ENCODE measurements at places on chromosomes 2 and 18.

- no peak for DNase-seq
These were observed 39.7 kb upstream of the UBE2F start for GRCh38 chr2:237927135-237927534.

GRCh38 chr2:156321243-156321904 lies 11.1 kb downstream of the NR4A2 start:
- DNase-seq = no peak

GRCh38 chr2:5077479-5078089 lies 614.6 kb upstream of the SOX11 start:
- DNase-seq = no peak

DNA sequence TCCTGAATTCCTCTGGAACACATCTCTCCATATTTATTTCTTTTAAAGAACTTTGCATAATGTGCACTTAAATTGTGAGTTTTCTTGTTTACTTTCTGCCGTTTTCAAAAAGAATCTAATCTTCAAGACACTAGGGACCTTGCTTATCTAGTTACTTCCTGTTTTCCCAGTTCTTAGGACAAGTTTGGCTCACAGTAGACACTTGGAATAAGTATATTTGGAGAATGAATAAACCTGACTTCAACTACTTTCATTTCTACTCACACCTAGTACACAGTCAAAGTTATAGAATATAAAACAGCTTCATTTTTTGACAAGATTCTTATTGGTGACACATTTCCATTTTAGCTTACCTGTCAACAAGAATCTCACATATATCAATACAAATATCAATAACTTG lies 155.6 kb upstream of the CCDC195 start:
- no peak for DNase-seq

- DNase-seq = no peak
These were observed 92.1 kb downstream of the TMEM18 start for GRCh38 chr2:584863-585823.

DNA sequence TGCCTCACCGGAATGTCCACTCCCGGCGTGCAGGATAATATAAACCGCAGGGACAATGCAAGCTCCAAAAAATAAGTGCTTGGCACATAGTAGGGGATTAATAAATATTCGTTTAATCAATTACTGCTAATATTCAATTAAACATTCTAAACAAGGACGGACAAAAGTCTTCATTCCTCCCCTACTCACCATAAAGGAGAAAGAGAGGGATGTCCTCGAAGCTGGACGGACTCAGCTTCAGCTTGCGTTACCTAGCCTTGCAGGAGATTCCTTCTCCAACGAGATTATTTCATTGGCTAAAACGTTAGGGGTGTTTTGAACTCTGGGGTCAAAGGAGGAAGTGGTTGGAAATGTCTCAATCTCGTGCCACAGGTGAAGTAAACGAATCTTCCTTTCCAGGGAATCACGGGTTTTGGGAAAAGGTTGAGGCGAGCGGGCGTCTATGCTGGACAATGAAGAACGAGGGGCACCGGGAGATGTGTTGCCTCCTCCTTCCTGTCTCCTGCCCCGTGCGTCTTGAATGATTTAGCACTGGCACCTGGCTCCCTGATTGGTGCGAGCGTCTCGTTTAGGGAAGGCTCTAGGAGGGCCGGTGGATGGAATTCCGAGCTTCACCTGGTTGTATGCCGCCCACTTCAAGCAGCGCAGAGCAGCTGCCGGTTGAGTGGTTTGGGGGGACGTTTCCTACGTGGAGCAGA lies 2.0 kb upstream of the GAD1 start:
- DNase-seq = peak; percentile 66

- DNase-seq = no peak
These were observed 38.9 kb downstream of the INO80C start for GRCh38 chr18:35458677-35459441.

DNA sequence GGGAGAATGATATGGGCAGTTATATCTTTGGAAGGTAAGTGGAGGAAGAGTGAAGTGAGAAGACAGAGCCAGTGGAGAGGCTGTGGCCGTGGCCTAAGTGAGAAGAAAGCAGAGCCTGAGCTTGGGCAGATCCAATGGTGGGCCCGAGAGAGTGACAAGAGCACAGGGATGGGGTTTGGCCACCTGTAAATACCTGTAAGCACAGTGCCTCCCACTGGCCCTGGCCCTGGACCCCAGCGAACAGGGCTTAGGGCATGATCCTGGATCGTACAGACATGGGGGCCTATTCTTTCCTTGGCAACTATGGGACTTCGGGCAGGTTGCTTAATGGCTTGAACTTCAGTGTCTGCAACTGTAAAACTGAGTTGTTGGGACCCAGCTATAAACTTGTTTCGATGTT lies 44.1 kb downstream of the MTCL1 start:
- no peak for DNase-seq

GRCh38 chr2:18719978-18720775 lies 130.8 kb upstream of the NT5C1B start:
- no peak for DNase-seq

DNA sequence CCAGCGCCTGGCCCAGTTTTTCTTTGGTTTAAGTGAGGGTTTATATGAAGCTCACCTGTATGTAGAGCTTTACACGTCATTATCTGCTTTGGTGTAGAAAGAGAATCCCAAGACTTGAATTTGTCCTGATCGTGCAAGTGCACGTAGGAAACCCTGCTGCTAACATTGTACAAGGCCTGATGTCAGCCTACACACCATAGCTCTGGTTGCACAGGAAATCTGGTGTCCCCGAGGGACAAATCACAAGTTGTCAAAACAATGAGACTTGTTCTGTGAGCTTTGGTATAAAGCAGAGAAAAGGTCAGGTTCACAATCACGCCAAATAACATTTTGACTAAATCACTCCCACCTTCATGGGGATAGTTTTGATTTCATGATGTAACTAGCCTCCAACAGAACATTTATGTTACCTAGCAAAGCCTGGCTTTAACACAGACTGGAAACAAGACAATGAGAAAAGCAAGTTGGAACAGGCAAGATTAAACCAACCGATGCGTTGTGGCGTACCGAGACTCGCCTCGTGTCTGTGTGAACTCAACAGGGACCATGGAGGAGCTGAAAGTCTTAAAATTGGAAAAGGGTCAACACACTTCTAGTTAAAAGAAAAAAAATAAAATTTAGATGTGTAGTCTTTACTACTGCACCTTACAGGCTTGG lies 41.4 kb downstream of the ZAP70 start:
- no peak for DNase-seq

GRCh38 chr2:223050900-223051504 lies 988 bp upstream of the KCNE4 start:
- DNase-seq = no peak

DNA sequence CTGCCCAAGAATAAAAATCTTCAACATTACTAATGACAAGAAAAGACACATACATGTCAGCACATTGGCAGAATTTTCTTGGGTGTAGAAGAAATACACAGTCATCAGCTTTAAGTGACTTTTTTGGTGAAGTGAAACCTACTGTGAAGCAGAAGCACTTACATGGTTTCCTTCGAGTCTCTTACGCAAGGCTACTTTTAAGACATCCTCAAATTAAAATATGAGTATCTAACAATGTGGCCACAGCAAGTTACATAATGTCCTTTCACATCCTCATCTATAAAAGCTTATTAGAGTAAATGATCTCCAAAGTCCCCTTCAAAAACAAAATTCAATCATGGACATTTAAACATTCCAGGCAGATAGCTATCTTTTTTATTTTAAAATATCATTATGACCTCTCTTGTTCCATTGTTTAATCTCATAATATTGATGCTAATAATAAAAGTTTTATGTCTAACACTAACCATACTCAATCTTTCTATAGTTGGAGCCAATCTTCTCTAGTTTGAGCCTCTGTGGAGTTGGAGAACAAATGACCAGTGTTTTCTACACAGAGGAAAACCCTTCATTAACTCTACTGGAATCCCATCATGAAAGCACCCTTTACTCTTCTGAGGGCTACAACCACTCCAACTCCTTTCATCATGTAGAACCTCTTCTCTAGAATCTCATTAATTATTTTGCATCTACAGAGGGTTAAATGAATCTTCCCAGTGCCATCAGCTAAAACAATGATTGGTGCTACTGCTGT lies 182.2 kb upstream of the ZFP36L2 start:
- no peak for DNase-seq

- no peak for DNase-seq
These were observed 93.7 kb upstream of the RBBP8 start for GRCh38 chr18:22839340-22839821.

- no peak for DNase-seq
These were observed 14.3 kb upstream of the SLC25A52 start for GRCh38 chr18:31774962-31775361.

DNA sequence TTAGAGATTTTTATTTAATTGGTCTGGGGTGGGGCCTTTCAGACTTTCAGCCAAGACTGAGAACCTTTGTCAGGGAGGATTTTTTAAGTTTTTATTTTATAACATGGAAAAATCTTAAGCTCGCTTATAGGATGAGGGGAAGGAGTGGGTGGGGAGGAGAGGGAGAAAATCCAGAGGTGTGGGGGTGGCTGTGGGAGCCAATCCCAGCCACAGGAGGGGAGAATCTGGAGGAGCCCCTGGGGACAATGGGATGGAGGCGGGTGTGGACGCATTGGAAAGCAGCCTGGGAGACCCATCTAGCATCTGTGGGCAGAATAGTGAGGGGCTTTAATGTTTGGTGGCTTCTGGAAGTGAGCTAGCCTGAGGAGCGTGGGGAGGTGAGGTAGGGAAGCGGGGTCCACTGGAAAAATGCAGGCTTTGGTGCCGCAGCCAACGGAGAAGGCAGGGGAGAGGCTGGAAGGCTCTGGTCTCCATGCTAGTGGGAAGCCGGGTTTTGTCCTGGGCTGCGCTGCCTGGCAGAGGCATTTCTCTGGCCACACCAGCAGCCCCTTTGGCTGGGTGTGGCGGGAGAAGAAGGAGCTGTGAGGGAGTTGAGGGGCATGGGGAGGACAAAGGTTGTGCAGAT lies 11.5 kb upstream of the INPP5D start:
- DNase-seq = no peak

DNA sequence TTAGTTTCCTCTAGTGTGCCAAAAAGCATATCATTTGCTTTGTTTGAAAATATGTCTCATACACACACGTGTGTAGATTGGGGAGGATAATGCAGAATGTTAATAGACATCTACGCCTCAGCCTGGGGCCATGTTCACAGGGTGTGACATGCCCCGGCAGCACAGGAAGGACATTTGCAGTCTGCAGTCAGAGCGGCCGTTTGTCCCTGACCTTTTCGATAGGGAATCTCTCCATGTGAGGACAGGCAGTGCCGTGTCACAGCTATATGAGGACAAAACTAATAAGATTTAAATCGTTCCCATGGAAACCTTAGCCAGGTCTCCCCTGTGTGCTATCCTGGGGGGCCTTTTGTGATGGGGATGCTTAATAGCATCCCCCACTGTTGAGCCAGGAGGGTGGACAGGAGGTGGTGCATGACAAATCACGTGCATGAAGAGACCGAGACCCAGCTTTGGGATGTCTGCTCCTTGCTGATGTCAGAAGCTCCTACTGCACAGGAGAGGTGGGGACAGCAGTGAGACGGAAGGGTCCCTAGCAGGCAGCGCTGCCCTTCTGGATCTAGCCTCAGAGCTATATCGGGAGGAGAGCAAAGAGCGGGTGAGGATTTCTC lies 100.6 kb downstream of the RNF144A start:
- no peak for DNase-seq

GRCh38 chr2:40178971-40179370 lies 272.9 kb downstream of the SLC8A1 start:
- no peak for DNase-seq

GRCh38 chr2:30433541-30434299 lies 13.3 kb upstream of the LCLAT1 start:
- DNase-seq = no peak

GRCh38 chr18:23401400-23402347 lies 51.4 kb upstream of the RIOK3 start:
- DNase-seq = no peak

- DNase-seq = no peak
These were observed 143.2 kb downstream of the DDX1 start for GRCh38 chr2:15734674-15735483.

GRCh38 chr18:33838054-33838453 lies 260.0 kb downstream of the ASXL3 start:
- DNase-seq = peak; percentile 32
